ENCODE measurements at places on chromosomes 3 and 15.

GRCh38 chr3:72657666-72658065 lies 190.6 kb downstream of the SHQ1 start:
- no peak for DNase-seq

DNA sequence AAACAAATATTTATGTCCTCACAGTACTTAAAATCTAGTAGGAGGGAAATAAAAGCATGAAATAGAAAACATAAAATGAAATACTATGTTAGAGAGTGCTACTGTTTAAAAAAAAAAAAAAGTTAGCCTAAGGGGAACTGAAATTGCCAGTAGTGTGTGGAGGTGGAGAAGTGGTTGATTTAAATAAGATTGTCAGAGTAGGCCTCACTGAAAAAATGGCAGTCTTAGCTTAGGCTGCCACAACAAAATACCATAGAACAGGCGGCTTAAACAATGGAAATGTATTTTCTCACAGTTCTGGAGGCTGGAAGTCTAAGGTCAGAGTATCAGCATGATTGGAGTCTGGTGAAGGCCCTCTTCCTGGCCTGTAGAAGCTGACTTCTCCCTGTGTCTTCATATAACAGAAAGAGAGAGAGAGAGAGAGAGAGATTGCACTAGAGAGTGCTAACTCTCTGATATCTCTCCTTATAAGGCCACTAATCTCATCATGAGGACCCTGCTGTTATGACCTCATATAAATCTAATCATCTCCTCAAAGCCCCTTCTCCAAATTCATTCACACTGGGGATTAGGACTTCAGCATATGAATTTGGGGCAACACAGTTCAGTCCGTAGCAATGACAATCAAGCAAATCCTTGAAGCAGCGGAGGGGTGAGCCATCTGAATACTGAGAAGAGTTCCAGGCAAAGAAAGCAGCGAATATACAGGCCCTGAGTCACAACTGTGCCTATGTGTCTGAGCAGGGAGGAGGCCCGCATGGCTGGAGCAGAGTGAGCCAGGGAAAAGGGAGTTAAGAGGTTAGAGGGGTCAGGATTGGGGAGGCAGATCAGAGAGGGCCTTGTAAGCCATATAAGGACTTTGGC lies 23.6 kb upstream of the LRRC34 start:
- no peak for DNase-seq

DNA sequence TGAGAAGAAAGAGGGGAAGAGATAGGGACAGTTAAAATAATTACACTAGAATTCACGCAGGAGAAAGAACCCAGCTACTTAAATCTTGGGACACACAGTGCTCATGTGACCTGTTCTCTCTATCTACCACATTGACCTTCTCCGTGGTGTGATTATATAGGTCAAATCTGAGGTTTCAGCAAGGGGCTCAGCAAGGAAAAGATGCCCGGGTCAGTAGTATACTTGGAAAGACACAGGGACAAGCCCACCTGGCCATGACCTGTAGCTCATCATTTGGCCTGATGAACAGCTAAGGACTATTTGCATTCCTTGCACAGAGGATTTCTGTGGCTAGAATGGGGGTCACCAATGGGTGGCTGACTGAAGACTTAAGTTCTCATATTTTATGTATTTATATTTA lies 71.9 kb downstream of the SSR3 start:
- no peak for DNase-seq

DNA sequence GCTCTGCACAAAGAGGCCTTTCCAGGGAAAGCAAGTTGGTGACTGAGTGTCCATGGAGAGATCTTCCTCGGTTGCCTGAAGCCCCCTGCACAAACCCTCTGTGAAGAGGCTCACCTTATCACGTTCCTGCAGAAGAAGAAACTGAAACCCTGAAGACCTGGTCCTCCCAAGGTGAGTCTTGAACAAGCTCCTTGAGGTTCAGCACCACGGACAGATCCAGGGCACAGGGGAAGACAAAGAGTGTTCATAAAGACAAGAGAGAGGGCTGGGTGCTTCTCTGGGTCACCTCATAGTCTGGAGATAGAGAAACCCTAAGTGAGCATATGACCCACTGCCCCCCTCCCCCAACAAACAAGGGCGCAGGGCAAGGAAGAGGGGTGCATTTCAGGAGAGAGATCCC lies 21.7 kb upstream of the TBC1D21 start:
- DNase-seq: no peak

DNA sequence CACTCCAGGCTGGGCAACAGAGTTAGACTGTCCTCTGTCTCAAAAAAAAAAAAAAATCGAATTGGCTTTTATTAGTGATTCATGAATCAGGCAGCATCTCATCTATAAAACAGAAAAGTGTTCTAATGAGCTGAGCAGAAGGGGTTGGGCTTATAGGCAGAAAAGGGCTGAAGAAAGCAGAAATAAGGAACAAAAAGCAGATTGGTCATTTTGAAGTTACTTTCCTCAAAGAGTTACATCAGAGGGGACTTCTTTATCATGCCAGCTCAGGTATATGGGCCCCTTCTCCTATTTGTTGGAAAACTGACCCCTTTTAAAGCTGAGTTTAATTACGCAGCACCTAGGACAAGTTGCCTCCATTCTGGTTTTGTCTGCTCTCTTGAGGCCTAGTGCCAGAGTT lies 722 bp upstream of the POGLUT1 start:
- DNase-seq: no peak

GRCh38 chr3:128385080-128385832 lies 81.4 kb downstream of the DNAJB8 start:
- DNase-seq: no peak

- DNase-seq: no peak
These were observed 932.8 kb downstream of the IGSF11 start for GRCh38 chr3:118101891-118102290.

DNA sequence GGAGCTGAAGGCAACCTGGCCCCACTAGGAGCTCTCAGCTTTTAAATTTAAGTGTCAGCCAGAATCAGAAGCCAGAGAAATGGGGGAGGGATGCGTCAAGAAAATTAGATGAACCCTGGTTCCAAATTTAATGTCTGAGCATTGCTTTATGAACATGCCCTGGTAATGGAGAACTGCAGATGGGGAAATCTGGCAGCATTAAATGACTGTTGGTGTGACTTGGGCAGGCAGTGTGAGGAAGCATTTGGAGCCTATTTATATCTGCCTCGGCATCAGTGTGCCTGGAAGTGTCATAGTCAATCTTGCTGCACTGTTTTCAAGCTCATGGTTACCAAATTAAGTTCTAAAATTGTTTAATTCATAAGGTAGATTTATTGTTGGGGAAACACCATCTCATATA lies 29.0 kb downstream of the NME9 start:
- no peak for DNase-seq

DNA sequence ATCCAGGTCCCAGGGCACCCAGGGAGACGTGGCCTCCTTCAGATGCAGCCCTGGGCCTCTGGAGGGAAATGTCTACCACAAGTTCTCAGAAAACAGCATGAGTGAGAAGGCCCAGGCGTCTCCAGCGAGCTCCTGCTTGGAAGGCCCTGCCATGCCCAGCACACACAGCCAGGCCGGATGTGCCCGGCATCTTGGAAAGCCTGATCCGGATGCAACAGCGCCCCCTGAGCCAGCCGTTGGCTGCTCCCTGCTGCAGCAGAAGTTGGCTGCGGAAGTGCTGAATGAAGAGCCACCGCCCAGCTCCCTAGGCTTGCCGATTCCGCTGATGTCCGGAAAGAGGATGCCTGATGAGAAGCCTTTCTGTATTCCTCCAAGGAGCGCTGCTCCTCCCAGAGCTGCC lies 856 bp downstream of the NPAP1 start:
- no peak for DNase-seq

GRCh38 chr3:115633467-115633866 lies 10.2 kb downstream of the GAP43 start:
- no peak for DNase-seq

DNA sequence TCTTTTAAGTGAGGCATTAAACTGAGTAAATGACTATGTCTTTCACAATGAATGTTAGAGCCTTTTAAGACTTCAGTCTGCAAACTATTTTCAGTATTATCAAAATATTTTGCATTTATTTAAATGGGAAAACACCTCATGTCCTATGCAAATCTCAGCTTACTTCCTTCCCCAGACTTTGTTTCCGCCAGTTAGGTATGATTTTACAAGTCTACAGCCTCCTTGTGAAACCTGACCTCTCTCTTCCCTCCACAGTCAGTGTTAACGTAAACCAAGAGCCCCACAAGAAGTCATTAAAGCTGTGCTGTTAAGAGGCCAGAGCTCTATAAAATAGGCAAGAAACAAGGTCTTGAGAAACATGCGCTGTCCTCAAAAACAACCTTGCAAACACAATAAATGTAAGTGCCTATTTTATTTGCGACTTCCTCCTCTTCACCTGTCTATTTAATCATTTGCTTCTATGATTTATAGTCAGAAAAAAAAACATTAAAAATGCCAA lies 48.3 kb downstream of the PRTG start:
- no peak for DNase-seq

GRCh38 chr15:62524848-62525247 lies 359.8 kb upstream of the C2CD4B start:
- DNase-seq: no peak

DNA sequence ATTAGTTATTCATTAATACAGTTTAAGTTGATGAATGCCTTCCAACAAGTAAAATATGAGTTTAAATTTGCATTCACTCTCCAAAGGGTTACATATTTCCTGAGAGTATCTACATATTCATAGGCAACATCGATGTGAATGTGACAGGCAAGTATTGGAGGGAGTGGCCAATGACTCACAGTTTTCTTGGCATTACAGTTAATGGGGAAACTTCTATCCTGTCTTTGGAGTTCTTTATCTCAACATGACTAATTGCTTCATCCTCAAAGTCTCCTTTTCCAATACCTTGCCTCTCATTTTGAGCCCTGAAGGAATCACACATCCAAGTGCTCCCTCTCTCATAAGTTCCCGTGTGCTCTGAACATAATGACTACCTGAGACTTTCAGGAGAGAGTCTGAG lies 439.7 kb upstream of the FRG2C start:
- no peak for DNase-seq

GRCh38 chr3:179739816-179740594 lies 87.2 kb downstream of the USP13 start:
- DNase-seq: no peak

DNA sequence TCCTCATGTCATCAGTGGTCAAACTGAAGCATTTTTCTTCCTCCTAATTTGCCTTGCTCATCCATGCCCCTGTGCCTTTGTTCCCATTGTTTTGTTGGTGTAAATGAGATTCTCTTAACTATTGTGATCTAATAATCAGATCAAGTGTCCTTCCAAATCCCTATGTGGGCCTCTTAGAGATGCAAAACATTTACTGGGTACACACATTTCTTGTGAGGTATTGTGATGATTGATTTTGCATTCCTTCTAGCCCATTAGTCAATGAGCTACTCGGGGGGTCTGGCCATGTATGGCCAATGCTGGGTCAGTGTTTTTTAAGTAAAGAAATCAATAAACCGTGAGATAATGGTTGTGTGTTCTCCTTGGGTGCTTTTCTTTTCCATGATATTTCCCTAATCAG lies 580.4 kb downstream of the VGLL3 start:
- no peak for DNase-seq

DNA sequence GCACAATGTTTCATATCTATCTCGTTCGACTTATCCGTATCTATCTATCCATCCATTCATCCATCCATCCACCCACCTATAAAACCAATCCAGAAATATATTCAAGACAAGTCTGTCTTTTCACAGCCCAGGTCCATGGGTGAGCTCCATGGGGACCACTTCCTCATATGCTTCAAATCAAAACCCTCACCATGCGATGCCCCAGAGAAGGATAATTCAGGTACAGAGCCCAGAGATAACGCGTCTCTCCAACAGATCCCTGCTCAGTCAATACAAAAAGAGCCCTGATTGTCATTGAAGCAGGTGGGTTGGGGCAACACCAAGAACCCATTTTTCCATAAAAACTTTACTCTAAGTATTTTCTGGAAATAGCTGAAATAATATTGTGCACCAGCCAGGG lies 47.2 kb downstream of the PCSK6 start:
- no peak for DNase-seq

DNA sequence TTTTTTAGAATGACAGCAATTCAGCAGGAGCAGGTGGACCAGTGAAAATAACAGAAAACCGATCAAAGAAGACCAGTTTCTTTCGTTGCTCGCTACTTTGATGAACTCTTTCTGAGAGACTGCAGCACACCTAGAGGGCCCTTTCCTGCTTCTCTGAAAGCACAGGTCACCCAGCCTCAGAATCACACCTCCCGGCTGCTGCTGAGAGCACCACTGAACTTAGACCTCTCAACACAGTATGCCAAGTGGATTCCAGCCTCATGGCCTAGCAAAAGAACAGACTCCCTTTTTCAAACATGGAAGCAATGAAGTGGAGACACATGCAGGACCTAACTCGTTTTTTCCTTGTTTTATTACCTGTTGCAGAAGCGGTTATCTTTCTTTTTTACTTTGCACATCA lies 13.9 kb upstream of the APH1B start:
- DNase-seq: no peak

GRCh38 chr3:123064914-123065313 lies 1.9 kb upstream of the PDIA5 start:
- DNase-seq: no peak

DNA sequence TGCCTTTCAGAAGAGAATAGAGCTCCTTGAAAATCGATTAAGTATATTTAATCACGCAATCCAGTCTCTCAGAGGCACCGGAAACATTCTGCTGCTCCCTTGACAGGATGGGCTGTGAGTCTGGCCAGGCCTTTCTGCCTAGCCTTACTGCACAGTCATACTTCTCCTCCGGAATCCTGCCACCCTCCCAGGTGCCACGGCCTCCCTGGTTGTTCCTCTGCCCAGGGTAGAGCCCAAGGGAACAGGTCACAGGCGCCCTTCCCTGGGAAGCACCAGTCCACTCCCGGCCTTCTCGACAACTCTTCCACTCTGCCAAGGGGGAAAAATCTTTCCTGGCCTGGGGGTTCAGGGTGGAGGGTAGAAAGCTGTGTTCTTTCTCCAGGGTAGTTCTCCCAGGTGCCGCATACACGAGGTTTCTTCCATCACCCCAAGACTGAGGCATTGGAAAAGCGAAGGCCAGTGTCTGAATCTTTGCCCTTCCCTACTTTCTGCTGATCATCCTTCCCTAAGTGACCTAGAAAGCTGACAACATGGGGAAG lies 17.4 kb upstream of the SYNM start:
- DNase-seq: no peak

DNA sequence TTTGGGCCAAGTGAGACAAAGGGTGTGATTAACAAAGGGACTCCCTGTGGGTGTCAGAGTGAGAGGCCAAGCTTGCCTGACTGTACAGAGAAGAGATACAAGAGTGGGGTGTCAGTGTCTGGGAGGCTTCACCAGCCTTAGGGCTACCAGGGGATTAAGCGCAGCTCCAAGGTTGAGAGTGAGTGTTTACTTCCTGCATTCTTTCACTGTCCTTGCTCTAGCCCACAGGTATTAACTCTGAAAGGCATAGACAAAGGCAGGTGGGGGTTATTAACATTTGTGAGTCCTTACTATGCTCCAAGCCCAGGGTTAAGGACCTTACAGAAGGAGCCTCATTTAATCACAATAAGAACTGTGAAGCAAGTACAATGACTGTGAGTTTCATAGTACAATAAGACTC lies 107.6 kb downstream of the IL20RB start:
- no peak for DNase-seq

- no peak for DNase-seq
These were observed 8.3 kb downstream of the EOGT start for GRCh38 chr3:69005071-69005790.

GRCh38 chr15:65638681-65639089 lies 16.9 kb downstream of the SLC24A1 start:
- no peak for DNase-seq
